AG09309 (cell line): ENCODE measurements at places on chromosomes 4 and X.

DNA sequence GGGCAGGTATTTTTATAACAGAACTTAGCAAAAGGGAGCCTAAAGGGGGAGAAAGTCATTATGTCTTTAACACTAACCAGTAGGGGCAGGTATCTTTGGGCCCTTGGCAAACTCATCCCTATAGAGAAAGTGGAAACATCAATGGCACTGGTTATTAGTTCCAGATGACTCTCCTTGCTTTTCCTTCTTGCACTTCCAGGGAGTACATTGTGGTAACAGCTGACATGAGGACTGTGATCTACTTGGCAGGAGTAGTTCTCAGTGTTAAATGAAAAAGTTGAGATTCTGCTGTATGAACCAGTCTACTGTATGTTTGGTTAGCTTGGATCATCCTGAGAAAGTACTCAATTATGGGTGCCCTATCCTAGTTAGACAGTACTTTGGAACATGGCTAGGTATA lies 93.6 kb downstream of the ATXN3L start:
- no peak for DNase-seq

DNA sequence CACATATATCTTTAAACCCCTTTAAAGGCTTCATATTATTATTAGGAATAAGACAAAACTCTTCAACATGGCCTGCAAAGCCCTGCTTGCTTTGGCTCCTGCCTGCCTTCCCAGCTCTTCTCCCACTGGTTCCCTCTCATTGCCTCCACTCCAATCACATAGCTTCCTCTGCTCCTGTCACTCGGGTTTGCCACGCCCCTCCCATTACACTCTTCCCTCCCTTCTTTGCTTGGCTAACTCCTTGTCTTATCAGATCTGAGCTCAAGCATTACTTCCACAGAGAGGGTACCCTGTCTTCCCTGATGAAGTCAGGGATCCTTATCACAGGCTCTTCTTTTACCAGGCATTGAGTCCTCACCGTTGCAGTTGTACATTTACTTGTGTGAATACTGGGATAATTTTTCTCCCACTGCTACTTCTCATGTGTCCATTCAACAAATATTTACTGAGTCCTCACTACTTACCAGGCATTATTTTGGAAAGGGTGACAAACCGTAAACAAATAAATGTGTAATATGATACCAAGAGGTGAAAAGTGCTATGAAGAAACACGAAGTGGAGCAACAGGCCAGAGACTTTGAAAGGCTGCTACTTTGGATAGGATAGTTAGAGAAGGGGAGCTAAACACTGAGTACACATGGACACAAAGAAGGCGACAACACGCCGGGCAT lies 3.2 kb upstream of the VGLL1 start:
- no peak for DNase-seq

GRCh38 chr4:53688186-53688790 lies 97.0 kb upstream of the LNX1 start:
- peak; percentile 98 for DNase-seq

DNA sequence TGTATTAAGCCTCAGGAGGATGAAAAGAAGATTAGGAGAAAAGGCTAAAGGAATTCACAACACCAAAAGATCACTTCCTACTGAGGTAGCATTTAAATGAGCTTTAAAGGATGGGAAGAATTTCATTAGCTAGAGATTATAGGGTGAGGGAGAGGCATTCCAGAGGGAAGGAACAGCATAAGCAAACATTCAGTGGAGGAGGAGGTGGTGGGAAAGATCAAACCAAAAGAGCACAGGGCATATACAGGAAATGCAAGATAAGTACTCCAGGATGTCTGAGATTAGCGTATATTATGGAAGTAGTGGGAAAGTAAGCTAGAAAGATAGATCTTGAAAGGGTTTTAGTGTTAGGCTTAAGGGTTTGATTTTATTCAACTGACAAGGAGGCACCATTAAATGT lies 84.8 kb downstream of the COL4A6 start:
- no peak for DNase-seq

GRCh38 chrX:153885968-153886903 lies at the start of gene L1CAM:
Gene L1CAM, minus strand, starts transcription at chrX:153886173. Its CDS starts 10,337 bp downstream, at chrX:153875836.
- DNase-seq, result no peak

DNA sequence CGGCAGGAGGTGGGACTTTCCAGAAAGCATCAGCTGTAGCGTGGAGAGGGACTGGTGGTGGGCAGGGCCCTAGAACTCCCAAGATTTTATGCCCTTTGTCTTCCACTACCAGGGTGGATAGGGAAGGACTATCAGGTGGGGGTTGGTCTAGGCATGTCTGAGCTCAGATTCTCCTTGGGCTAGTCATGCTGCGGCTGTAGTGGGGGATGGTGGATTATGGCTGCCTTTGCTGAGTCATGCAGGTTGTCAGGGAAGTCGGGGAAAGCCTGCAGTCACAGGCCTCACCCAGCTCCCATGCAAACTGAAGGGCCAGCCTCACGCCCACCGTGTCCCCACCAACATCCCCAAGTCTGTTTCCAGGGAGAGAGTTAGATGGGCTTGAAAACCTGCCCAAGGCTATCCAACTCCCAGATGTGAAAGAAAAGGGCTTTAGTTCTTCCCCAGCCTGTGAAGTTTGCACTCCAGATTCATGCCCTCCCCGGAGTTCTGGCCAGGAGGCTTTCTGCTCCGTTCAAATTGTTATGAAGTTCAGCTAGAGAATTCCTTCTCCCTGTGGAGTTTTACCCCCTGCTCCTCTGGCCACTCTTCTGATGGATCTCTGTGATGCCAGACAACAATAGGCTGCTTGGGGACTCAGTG lies 13.4 kb upstream of the MEPE start:
- DNase-seq, result peak; percentile 40

DNA sequence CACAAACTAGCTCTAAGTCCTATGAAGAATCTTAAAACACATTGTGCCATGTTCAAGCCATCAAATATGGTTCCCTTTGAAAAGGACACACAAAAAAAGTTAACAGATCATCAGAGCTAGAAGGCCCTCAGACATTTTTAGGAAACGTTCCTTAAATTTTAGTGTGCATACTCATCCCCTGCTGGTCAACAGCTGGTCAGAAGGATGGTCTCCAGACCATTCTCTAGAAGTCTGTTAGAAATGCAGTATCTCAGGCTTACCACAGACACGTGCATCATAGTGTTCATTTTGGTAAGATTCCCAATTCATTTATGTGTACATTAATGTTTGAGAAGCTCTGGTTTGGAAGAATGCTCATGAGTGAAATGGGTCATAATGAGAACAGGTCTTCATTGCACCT lies 523.1 kb downstream of the INPP4B start:
- DNase-seq, result no peak

DNA sequence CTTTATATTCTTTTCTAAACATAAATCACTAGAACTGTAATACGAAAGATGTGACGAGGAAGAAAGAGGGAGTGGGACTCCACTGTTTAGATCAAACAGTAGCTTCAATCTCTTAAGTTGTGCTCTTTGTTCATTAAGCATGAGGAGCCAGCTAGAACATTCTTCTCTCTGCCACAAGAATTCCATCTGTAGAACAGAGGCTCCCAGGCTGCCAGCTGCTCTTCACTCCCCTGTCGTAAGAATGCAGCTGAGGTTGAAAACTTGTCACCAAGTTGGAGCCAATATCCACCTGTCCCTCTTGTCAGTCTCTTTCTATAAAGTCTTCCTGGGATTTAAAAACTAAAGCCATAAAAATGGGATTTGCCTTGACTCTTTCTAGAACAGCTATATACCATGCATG lies 65.0 kb upstream of the SEC24B start:
- DNase-seq, result no peak

DNA sequence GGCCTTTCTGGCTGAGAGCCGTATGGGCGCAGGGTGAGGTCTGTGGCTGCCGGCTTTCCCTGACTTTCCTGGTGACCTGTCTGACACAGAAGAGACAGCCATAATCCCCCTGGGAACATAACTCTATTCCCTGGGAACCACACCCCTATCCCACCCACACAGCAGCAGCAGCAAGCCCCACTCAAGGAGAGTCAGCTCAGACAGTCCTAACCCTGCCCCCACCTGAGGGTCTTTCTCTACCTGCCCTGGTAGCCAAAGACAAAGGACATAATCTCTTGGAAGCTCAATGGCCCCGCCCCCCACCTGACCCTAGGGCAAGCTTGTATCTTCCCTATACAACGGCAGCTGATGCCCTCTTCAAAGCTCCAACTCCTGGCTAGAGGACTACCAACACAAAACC lies 74.6 kb downstream of the PABPC4L start:
- DNase-seq, result no peak

DNA sequence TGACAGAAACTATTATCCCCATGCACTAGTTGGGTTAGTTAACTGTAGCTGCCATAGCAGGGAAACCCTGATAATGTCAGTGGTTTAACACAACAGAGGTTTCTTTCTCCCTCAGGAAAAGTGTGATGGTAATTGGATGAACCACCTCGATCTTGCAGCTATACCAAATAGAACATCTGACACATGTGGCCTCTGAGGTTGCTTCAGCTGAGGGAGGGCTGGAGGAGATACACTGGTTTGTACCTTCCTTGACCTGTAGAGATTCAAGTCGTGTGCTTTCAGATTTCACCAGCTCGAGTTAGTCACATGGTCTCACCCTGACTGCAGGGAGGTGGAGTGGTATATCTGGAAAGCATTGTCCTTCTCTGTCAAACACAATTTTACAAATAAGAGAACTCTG lies 147.2 kb upstream of the SFRP2 start:
- DNase-seq, result no peak

GRCh38 chr4:17812801-17813200 lies 2.0 kb downstream of the NCAPG start:
- no peak for DNase-seq

GRCh38 chr4:124866301-124866700 lies 153.8 kb upstream of the ANKRD50 start:
- DNase-seq, result no peak

- DNase-seq, result no peak
Measured at GRCh38 chrX:10618961-10619360, 1.4 kb downstream of the MID1 start.

GRCh38 chr4:20109391-20109790 lies 142.3 kb upstream of the SLIT2 start:
- no peak for DNase-seq

GRCh38 chr4:118773429-118773792 lies 62.5 kb downstream of the SEC24D start:
- no peak for DNase-seq

- no peak for DNase-seq
Measured at GRCh38 chr4:7650606-7651385, 216.1 kb upstream of the PSAPL1 start.

DNA sequence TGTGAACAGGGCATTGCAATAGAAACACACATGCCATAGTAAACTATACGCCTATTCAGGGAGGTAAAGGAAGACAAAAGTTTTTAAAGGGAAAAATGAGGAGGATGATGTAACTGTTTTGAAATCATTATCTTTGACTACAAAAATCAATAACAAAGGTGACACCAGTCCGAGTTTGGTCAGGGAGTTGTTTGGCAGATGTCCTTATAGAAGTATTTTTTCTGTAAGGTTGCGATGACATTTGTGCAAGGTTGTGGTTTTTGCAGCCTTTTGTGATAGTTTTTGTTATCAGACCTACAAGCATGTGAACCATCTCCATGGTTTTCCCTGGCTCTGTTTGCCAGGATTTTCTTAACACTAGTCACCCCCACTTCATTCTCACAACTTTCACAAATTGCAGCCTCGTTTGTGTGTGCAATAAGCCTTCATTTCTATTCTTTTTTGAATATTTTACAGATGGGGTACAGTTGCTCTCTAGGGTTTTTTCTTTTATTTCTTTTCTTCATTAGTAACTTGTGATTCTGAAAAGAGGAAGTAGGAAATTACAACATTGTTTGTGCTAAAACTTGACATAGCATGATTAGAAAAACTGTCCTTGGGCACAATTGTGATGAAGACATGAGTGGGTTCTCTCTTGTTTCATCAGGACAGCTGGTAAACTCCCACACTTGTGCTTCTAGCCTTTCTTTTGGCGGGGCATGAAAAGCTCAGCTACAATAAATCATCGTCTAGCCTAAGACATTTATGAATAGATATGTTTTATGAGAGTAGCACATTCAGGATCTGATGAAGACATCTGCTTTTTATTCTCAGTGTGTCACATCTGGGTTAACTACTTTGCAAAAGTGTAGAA lies 60.2 kb upstream of the PNPLA4 start:
- peak; percentile 59 for DNase-seq

DNA sequence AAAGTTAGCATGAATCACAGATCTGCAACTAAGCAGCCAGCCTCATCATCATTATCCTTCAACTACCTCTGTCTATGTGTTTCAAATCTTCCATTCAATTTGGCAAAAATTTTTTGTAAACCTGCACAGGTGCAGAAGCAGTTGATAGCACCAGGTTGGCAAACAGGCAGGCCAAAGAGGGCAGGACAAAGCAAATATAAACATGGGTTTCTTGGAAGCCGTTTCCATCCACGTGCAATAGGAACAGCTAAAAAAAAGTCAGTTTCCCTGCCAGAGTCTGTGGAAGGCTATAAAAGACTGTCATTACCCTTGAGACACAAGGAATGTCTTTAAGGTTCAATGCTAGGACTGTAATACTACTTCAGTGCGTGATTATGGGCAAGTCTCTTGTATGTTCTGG lies 253.2 kb downstream of the PDHA2 start:
- DNase-seq, result no peak

DNA sequence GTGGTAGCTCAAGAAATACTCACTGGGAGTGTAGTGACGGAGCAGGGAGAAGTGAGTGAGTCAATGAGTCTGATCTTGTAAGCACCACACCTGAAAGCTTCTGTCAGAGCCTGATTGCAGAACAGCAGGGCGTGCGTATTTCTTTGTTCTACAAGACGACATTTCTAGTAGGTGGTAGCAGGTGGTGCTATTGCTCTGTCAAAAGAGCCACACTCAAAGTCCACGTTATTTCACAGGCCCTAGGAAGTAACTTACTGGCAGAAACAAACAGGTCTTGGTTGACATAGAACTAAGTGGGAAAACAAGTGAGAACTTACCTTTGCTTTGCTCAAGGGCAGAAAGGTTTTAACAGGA lies 46.4 kb upstream of the SPRY1 start:
- no peak for DNase-seq

GRCh38 chr4:77990456-77990855 lies 66.7 kb upstream of the FRAS1 start:
- DNase-seq, result no peak

- no peak for DNase-seq
Measured at GRCh38 chrX:24235084-24235710, 78.7 kb downstream of the SUPT20HL2 start.

GRCh38 chrX:131402124-131402811 lies 113.2 kb upstream of the IGSF1 start:
- DNase-seq, result no peak
